ENCODE measurements at places on chromosomes 12 and 14. TPM values are rescaled to one million over a fixed set of nuclear protein-coding genes. Genes with fewer than 3 reads are reported as not detected.

DNA sequence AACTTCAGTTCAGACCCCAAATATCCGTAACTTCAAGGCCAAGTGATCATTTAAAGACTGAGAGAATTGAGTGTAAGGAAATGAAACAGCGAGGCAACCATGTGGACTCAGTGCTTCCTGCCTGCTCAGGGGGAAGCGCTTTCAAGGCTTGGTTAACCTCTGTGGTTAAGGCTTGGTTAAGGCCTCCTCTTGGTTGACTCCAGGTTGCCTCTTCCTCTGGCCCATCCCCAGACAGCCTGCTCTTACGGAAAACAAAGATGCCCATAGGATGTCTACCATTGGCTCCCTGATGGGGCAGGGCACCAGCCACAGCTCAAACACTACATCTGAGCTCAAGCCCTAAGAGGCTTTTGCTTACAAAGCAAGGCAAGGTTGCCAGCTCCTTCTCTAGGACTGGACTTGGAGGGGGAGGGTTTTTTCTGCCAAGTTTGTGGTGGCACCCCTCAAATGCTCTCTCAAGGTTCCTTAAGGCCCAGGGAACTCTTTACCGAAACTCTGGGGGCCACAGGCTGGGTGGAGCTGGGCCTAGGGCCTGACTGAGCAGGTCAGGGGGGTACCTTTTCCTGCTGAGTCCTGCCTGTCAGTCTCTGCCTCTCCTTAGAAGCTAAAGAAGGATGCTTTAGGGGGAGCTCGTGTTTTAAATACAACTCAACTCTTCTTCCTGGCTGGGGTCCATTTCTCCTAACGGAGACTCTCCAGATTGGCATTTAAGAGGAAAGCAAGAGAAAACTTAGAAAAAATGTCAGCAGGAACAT lies 13.7 kb downstream of the COL2A1 start:
- DNase-seq: no peak

DNA sequence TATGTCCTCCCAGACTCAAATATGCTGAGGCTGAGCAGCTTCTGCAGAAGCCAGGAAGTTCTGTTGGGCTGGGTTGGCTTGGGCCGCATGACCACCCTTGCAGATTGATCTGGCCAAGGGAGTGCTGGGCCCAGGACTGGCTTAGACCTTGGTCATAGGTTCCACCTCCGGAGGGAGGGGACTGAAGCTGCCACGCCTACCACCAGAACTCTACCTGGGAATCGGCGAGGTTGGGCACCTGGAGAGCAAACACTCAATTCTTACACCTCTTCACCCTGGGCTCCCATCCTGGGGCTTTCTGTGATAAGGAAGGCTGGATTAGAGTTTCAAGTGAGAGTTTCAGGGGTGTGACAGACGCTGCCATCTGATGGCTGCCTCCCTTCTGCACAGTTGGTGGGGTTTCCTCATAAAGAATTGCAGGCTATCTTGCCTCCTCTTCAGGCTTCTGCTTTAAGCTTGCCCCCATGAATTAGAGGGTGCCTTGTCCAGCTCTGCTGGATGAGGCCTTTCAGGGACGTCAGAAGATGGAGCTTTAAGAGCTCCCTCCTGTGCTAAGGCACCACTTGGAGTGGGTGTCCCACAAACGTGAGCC lies 5.8 kb downstream of the SLC24A4 start:
- no peak for DNase-seq

Gene TAS2R9
- not detected for total RNA-seq

Gene IFNG-AS1
- total RNA-seq: not detected

- DNase-seq: no peak
Measured at GRCh38 chr12:44519931-44520330, 356.2 kb downstream of the NELL2 start.
